Stimulated activated naive B cell treated with anti-CD40 and anti-IgM and Interleukin-4, amounts not matched to agents 10 μg/mL and 1 μg/mL and 100 μg/mL, for 72 hours (primary cell): ENCODE measurements at places on chromosomes 13 and 19.

DNA sequence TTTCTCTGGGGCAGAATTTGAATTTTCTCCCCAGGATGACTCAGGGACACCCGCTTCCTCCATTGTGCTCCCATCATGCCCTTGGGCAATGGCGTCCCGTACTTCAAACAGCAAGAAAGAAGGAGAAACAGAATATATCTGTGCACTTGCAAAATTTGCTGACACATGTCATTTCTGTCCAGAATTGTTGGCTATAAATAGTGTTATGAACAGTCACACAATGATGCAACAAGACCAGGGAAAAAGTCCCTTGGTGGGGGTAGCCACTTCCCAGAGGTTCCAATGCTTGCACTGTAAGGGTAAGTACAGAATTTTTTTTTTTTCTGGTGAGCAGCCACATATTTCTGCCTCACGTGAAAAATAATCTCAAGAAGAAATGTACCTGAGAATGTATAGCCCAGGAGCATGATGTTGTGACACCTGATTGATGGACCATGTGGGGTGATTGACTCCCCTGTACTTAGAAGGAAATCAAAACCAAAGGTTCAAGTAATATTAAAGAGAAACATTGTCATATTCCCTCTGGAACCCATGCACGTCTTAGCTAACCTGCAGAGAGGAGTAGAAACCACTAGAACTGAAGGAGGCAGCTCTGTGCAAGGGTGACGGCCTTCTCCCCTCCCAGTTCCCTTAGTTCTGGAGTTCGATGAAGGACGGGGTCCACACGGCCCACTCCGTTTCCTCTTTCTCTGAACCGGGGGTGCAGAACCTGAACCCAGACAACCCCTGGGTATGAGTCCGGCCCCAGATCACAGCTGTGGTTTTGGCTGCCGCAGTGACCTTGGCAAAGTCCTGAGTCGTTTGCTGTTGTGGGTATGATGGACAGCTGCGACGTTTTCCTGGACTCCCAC lies 9.3 kb upstream of the LAIR1 start:
- peak; percentile 29 for DNase-seq

- no peak for DNase-seq
Measured at GRCh38 chr19:4773047-4773640, 18.4 kb upstream of the FEM1A start.

DNA sequence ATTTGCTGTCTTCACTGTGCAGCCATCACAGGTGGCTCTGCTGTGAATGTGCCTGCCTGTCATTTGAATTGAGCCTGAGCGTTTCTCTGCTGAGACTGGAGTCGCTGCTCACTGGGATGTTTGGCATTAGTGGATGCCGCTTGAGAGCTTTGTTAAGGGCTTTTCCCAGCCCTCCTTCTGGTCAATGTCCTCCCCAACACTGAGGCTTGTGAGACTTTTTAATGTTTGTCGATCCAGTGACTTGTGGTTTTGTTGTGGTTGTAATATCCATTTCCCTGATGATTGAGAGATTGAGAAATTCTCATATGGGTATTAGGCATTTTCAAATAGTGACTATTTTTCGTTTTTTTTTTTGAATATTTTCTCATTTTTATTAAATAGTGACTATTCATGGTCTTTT lies 2.6 kb downstream of the TPRX2 start:
- DNase-seq: no peak

DNA sequence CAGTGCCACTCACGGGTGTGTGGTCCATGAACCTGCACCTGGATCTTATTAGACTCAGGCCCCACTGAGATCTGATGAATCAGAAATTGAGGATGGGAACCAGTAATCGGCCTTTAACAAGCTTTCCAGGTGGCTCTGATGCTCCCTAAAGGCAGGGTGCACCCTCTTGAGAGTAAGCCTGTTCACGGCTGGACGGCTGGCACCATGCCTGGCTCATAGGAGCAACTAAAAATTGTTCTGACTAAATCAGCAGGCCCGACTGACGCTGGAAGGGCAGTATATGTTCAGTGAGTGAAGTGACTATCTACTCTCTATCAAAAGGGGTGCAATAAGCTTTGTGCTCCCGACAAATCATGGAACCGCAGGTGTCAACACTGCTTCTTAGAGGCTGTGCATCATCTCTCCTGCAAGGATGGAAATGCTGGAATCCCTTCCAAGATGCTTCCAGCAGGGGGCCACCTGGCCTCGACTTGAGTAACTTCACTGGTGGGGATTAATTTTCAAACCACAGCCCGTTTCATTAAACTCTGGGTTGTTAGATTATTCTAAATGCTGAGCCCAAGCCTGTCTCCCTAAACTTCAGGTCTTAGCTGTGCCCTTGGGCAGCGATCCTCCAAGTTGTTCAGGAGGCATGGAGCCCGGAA lies 28.4 kb downstream of the TMTC4 start:
- DNase-seq: no peak

DNA sequence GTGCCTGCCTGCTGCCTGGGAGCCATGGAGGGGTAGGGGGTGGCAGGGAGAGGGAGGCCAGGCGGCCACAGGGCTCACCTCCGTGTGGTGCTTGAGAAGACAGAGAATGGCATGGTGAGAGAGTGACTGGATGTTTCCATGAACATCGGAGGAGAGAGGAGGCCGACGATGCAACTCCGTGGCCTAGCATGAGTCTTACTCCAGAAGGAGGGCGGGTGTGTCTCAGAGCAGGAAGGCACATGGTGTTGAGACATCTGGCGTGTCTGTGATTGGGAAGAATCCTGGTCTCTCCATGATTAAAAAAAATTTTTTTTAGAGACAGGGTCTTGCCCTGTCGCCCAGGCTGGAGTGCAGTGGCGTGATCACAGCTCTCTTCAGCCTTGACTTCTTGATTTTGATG lies 5.1 kb downstream of the IRGC start:
- DNase-seq: no peak

DNA sequence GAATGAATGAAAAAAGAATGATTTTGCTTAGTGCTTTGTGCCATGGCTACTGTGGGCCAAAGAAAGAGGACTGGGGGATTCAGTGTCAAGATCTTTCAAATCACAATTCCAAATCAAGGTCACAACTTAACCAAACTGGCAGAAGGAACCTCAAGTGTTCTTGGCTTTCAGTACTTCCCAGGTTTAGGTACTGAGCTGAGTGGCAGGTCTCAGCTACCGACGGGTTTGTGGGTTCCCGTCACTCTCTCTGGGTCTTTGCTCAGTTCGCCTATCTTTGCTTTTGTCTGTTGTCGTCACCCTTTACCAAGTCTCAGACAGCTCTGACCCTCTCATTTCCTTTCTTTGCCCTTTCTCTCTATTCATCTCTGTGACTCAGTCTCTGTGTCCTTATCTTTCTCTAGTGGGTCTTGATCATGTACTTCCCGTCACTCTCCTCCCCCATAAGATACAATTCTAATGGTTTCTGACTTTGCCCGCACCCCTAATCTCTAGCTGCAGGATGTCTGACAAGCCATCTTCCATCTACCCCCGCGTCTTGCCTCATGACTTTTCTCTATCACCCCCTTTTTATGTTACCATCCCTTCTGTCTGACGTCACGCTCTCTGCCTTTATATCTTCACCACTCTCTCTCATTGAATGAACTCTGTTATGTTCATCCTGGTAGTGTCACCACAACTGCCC lies 33.3 kb upstream of the LRRC4B start:
- DNase-seq: no peak

DNA sequence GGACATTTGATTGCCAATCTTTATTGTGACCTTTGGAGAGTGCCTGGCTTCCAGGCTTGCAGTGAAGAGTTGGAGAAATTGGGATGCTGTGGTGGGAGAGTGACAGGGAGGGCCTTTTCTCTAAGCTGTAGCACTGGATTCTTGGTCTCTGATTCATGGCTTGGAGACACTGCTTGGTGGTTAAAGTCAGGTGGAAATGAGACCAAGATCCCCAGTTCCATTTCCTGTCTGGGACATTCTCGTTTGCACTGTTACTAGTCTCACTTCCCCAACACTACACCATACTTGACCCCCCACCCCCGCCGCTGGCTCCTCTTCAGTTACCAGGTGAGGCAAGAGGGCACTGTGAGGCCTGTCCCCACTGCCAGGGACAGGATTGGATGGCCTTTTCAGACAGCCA lies 2.9 kb downstream of the SUPT5H start:
- DNase-seq: peak; percentile 59

GRCh38 chr19:8071912-8072311 lies 19.4 kb downstream of the CCL25 start:
- DNase-seq: no peak

DNA sequence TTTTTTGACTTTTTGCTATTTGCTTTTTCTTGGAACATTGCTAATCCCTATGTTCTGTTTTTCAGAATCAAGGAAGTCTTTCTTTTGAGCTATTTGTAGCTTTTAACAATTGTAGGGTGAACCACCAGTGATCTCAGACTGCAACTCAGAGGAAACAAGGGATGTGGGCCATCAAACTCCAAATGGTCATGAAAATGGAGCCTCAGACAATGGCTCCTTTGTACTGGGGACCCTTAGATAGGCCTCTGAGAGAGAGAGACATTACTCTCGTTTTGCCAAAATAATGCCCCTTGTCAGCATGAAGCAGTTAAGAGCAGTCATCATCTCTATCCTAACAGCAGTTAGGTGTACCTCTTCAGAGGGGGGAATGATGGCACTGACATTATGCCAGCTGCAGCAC lies 56.4 kb upstream of the GJB6 start:
- no peak for DNase-seq

DNA sequence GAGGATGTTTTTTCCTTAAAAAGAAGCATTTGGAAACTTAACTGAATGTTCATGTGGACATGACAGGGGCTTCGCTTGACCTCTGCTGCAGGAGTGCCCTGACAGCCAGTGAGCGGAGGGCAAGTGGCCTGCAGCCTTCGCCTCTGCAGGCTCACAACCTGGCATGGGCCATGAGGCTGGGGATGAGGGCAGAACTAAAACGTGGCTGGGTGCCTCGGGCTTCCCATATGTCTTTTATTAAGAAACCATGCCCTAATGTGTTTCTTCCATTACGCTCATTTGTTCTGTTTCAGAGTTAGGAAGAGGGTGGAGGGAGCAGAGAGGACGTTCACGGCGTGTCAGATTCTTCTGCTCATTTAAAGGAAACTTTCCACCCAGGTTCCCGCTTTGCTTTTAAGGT lies 2.9 kb downstream of the ARHGEF7 start:
- no peak for DNase-seq
